CD4-positive, alpha-beta T cell treated with Interleukin-2 at 100 ng/mL for 4 hours (primary cell): ENCODE measurements at places on chromosomes 6 and 20.

DNA sequence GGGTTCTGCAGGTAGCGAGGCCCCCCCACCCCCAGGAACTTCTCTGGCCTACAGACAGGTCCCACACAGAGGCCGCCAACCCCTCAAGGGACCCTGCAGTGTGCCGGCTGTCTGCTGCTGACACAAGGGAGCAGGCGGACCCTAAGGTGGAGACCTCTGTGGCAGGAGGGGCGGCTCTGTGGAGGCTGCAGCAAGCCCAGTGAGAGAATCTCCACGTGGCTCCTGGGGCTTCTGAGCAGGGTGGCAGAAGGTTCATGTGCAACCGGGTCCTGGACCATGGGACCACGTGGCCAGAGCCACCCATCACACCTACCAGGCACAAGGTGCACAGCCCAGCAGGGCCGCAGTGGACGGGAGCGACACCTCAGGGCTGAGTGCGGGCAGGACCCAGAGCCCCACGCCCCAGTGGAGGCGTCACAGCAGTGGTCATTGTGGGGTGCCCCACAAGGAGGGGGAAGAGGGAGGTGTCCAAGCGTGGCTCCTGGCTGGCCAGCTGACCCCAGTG lies 4.3 kb downstream of the ARFRP1 start:
- no peak for DNase-seq

DNA sequence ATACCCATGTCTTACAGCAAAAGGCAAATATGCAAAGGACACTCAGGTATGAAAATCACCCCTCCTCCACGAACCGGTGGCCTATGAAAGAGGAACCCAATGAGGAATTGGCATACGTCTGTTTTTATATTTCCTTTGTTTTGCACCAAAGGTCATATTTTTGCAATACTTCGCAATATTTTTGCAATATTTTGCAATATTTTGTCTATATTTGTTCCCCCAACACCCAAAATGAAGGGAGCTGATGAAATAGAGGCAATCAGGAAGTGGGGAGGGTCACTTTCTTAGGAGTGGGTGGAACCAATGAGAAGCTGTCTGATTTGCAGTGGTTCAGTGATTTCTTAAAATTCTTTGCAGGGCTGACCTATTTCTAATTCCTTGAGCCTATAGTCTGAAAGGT lies 296.8 kb upstream of the TSHZ2 start:
- no peak for DNase-seq

DNA sequence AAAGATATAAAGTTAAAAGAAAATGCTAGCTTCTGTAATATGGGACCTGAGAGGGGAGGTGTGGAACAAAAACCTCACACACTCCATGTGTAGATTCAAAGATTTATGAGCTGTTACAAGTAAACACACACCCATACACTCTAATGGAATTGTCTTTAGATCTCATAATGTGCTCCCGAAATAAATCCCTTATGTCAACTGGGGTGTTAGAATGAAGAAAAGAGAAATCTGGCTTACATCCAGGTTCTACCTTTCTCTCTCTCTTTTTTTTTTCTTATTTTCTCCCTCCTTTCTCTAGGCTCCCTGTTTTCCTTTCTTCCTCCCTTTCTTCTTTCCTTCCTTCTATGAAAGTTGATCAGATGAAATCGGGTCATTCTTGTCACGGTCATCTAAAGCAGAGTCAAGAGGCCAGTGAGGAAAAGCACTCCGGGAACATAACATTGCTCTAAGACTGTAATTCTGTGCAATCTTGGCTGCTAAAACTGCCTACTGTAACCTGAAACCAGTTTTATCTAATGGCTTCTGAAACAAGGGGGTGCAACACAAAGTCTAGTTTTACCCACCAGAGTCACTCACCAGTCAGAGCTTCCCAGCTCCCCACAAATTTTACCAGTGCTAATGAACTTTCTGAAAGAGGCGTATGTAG lies 68.3 kb upstream of the BTBD3 start:
- no peak for DNase-seq

DNA sequence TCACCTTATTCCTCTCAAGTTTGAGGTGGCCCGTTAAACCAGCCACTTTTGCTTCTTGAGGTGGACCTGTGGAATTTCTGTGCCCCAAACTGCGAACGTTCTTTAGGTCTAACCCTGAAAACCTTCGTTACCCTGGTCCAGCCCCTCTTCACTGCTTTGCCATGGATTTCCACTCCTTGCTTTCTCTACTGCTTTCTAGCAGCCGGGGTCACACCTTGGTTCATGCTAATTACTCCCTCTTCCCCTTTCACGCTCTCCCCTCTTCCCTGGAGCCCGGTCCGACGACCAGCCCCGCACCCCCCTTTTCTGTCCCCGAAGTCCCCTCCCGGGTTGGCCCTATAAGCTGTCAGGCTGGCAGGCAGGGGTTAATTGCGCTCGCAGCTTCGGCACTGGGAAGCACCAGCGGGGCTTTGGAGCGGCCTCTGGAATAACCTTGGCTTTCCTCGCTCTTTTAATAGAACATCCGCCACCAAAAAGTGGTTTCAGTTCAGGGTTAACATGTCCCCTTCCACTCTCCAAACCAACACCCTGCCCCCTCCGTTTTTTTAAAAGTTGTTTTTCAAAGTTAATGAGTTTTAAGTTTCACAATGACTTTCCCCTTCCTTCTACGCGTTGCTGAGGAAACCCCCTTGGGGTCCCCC lies 1.4 kb upstream of the HIVEP1 start:
- no peak for DNase-seq

GRCh38 chr6:41286544-41287346 lies at the start of gene TREM1:
TSS of gene TREM1 (minus strand) at chr6:41286682. CDS start at chr6:41286655, 27 bp downstream.
- DNase-seq: no peak

GRCh38 chr6:119124079-119124824 lies 45.8 kb upstream of the FAM184A start:
- DNase-seq: no peak

- no peak for DNase-seq
Observed at GRCh38 chr6:112321941-112322424, 25.1 kb upstream of the RFPL4B start.
